ENCODE measurements at places on chromosomes 2 and 18.

GRCh38 chr18:57629422-57629821 is 7.8 kb upstream of the NARS1 start:
- DNase-seq: no peak

DNA sequence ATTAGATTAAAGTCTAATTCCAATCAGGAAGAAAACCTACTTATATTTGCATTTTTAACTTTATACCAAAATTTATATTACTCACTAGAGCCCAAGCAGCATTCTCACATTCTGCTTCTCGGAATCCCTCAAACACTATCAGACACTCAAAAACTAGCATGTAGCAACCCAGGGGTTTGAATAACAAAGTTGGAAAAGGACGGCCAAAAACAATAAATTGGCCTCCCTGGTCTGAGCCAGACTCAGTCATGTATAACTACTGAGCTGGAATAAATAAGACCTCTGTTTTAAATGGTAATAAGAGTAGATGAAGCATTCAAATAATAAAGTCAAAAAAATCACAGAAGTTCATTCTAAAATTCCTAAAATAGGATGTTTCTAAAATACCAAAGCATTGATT is 290.9 kb downstream of the IRS1 start:
- no peak for DNase-seq

DNA sequence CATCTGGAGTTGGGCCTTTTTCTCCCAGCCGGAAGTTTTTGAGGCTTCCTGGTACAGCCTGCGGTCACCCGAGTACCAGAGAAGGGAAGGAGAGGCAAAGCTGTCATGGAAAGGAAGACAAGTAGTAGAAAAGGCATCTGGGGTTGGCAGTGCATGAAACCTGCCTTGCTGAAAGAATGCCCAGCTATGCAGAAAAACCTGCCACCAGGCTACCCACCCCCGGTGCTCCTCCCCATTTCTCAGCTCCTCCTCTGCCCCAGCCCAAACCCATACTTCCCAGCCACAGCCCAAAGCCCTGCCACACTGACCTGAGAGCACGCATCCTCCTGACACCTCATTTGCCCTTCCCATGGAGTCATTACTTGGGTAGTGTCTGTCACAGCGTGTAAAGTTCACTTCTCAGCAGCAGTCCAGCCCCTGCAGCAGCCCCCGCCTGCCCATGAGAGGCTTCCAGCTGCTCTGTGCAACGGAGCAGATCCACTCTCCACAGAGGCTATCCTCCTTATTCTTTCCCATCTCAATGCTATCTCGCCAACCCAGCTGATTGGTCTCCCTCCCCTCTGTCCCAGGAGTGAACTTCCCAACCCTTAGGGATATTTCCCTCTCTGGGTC is 40.4 kb upstream of the MAL start:
- no peak for DNase-seq

- no peak for DNase-seq
Observed at GRCh38 chr18:77648411-77648810, 398.8 kb downstream of the GALR1 start.

DNA sequence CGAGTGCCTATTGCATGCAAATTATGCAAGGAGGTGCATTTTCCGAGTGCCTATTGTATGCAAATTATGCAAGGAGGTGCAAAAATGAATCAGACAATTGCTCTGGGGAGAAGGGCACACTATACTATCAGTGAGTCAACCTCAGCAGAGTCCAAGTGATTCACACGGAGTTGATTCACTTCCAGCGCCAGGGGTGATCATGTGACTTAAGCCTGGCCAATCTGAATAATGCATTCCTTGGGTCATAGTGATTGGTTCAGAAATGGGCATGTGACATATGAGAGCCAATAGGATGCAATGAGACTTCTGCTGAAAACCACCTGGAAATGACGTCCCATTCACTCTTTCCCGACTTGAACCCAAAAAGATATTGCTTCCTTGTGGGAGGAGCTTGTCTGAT is 152.2 kb downstream of the DAW1 start:
- no peak for DNase-seq

- DNase-seq: peak; percentile 43
Observed at GRCh38 chr18:59961070-59961469, 61.3 kb downstream of the PMAIP1 start.

DNA sequence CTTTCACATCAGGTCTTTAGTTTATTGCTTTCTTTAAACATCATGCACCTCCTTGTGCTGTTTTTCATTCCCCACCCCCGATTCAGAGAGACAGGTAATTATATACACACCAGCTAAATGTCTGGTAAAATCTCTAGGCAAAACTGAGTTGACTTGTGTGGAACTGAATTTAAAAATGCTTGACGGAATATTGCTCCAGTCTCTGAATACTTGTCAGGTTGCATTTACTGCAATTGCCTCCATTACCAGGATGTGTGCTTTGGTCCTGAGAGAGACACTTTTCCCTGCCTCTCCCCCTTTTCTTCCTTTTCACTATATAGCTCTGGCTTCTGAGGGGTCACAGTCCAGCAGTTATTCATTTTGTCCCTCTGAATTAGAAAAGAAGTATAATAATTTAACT is 104.0 kb downstream of the PTPRM start:
- DNase-seq: no peak

DNA sequence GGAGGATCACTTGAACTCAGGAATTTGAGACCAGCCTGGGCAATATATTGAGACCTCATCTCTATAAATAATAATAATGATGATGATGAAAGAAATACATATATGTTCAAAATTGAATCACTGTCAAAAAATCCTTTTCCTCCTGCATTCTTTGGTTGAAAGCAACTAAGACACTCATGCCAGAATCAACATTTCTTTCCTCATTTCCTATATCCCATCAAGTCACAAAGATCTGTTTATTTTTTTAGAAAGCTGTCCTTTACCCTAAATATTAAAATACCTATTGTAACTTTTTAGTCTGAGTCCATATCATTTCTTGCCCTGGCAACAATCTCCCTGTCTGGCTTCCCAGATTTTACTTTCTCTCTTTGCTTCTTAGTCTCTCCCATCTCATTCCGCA is 31.8 kb upstream of the PPP4R3B start:
- DNase-seq: no peak

GRCh38 chr2:111678651-111679050 is 205.3 kb downstream of the ANAPC1 start:
- no peak for DNase-seq

DNA sequence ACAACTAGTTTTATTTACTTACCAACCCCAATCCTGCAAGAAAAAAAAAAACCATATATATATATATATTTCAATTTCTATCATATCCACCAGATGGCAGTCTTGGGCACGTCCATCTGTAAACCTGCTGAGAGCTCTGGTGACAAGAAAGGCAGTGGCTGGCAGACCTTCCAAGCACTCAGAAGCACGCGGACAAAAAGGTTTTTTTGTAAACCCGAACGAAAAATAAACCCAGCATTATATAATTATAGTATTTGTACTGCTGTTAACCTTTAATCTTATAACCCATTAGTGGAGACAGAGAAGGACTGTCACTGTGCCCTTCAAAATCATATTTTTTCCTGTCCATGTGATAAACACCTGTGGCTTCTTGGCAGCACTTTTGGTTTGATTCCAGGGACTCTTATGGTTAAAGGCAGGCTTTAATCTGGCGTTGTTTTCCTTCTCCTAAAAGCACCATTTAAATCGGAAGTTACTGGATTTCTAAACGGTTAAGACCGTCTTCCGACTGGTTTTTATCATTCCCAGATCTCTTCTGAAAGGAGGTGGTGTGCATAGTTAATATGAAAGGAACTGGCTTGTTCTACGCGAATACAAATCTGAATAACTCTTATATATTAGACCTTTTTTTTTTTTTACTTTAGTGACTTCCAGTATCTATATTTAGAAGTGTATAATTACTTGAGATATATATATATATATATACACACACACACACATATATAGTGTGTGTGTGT is 31.0 kb upstream of the SLC3A1 start:
- DNase-seq: peak; percentile 82

- no peak for DNase-seq
Observed at GRCh38 chr18:6248017-6248416, 166.7 kb downstream of the L3MBTL4 start.

Measured in hematopoietic multipotent progenitor cell treated with erythropoietin and hydrocortisone succinate and interleukin-3 and kit ligand, for 8 days (in vitro differentiated cells).